ENCODE measurements at places on chromosomes 4 and X.

GRCh38 chr4:7530082-7530481 is 95.4 kb upstream of the PSAPL1 start:
- peaks cover 1% of the 10 kb centered on the region for H3K27me3 ChIP-seq
- no peak overlapping the region for H3K4me3 ChIP-seq
- no peak for DNase-seq
- H3K4me1 ChIP-seq: no peaks in the 10 kb centered on the region
- H3K27ac ChIP-seq: no peak overlapping the region

GRCh38 chrX:152908486-152908885 is 10.6 kb downstream of the ZNF185 start:
- H3K27ac ChIP-seq: no peak overlapping the region
- no peaks in the 10 kb centered on the region for H3K4me1 ChIP-seq
- no peaks in the 10 kb centered on the region for H3K27me3 ChIP-seq

DNA sequence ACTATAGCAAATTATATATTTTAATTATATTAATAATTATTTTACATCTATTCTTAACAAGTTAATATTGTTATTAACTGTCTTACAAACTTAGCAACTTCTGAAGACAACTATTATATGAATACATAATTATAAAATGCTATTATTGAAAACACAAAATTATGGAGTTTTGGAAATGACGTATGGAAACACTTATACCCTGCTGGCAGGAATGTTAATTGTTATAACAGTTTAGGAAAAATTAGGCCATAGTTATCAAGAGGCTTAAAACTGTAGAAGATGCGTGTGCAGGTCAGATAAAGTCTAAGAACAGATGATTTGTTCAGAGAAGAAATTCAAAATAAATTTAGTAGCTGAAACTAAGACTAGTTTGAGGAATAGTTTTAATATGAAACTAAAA is 211.7 kb downstream of the FAT4 start:
- no peak for DNase-seq
- H3K36me3 ChIP-seq: no peaks in the 10 kb centered on the region
- no peaks in the 10 kb centered on the region for H3K4me1 ChIP-seq
- no peak overlapping the region for H3K27ac ChIP-seq

DNA sequence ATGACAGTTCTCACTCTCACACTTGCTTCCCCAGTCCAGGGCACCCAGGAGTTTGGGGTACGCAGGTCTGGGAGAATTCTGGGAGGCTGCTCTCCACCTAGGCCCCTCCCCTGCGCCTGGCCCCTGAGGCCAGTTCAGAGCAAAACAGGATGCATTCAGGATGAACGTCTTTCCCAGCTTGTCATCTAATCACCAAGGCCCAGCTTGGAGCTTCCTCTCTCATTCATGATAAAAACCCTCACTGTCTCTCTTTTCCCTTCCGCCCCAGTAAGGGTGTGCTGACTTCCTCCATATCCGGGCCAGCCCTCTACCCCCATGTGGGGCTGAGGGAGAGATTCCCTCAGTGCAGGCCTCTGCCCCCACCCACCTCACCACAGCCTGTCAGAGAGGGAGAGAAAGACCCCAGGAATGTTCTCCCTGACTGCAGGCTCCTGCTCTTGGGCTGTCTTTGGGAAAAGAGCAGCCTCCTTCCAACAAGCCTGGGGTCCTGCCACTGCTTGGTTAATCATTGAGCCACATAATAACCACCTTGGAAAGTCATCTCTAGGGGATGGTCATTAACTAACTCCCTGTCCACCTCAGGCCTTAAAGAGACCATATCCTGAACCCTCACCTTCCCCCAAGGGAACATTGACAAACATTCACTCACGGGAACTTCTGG is 50.1 kb downstream of the STARD8 start:
- no peaks in the 10 kb centered on the region for H3K36me3 ChIP-seq
- no peak for DNase-seq
- no peaks in the 10 kb centered on the region for H3K4me1 ChIP-seq
- H3K27me3 ChIP-seq: no peaks in the 10 kb centered on the region
- no peak overlapping the region for H3K27ac ChIP-seq

DNA sequence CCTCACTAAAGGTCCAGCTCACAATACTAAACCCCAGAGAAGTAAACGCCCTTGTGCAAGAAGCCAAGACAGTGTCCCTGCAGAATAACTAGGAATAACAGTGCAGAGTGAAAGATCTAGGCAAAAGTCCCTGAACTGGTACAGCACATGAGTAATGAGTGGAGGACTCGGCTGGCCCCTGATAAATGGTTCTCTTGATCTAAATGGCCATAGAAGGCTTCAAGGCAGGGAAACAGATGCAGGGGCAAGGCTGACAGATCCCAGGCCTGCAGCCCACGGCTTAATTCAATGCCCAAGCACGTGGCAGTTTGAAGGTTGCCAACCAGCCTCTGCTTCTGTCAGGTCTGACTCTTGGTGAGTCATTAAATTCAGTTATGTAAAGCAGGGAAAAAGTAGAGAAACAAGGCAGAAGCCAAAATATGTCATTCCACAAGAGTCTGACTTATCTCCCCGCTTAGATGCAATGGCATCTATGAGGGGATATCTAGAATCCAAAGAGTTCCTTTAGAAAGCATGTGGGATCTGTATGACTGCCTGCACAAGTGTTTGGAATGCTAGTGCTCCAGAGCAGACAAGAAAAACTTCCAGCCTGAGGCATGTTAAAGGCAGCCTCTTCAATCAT is 121.3 kb downstream of the PRDM5 start:
- H3K4me1 ChIP-seq: peaks cover 10% of the 10 kb centered on the region
- H3K36me3 ChIP-seq: no peaks in the 10 kb centered on the region
- no peak overlapping the region for H3K27ac ChIP-seq
- DNase-seq: peak; percentile 5
- H3K4me3 ChIP-seq: no peak overlapping the region

DNA sequence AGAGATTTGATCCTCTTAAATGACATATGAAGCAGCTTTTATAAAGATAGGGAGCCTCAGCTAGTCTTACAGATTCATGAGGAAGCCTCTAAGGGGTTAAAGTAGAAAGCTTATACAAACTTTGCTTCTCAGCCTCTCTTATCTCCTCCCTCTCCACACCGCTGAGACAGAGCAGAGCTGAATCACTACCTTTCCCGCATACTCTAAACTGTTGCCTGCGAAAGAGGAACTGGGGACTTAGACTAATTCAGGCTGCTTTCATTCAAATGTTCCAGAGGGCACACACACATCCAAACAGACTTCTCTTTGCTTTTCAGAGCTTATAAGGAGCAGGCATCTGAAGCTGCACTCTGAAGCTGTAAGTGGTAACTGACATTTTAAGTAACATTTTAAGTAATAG is at the start of gene SERTM2:
Gene SERTM2 (plus strand): TSS at position 169 of the 400 bp plus-strand sequence. CDS start 7,213 bp downstream, outside the sequence.
- no peaks in the 10 kb centered on the region for H3K27me3 ChIP-seq
- no peak for DNase-seq
- no peaks in the 10 kb centered on the region for H3K4me1 ChIP-seq
- no peak within 1 kb of the TSS for H3K4me3 ChIP-seq

GRCh38 chrX:30593440-30594200 is 16.1 kb upstream of the TASL start:
- no peak overlapping the region for H3K27ac ChIP-seq
- no peaks in the 10 kb centered on the region for H3K4me1 ChIP-seq
- no peaks in the 10 kb centered on the region for H3K36me3 ChIP-seq
- DNase-seq: no peak
- no peak overlapping the region for H3K4me3 ChIP-seq

GRCh38 chrX:43345166-43345565 is 310.9 kb upstream of the MAOA start:
- no peak overlapping the region for H3K27ac ChIP-seq
- H3K4me1 ChIP-seq: no peaks in the 10 kb centered on the region
- no peaks in the 10 kb centered on the region for H3K36me3 ChIP-seq
- no peak overlapping the region for H3K4me3 ChIP-seq
- no peaks in the 10 kb centered on the region for H3K27me3 ChIP-seq

- DNase-seq: no peak
- H3K27ac ChIP-seq: no peak overlapping the region
- H3K4me3 ChIP-seq: no peak overlapping the region
- H3K27me3 ChIP-seq: no peaks in the 10 kb centered on the region
- peaks cover 18% of the 10 kb centered on the region for H3K4me1 ChIP-seq
- no peaks in the 10 kb centered on the region for H3K36me3 ChIP-seq
Measured at GRCh38 chrX:32877592-32877991, 333.8 kb downstream of the DMD start.

DNA sequence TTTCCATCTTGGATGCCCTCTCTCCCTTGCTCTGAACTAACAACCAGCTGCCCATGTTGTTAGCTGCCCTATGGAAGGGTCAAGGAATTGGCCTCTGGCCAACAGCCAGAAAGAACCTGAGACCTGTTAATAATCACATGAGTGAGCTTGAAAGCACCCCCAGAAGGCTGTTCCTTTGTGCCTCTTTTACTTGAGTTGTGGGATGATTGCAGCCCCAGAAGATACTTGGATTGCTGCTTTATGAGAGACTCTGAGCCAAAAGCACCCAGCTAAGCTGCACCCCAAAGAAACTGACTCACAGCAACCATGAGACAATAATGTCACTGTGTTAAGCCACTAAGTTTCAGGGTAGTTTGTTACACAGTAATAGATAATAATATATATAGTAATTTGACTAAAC is 73.3 kb downstream of the FRYL start:
- H3K4me1 ChIP-seq: peaks cover 18% of the 10 kb centered on the region
- no peak for DNase-seq
- H3K27me3 ChIP-seq: no peaks in the 10 kb centered on the region
- no peak overlapping the region for H3K4me3 ChIP-seq
- H3K27ac ChIP-seq: no peak overlapping the region

GRCh38 chr4:168600796-168601583 is 104.1 kb downstream of the PALLD start:
- DNase-seq: no peak
- no peak overlapping the region for H3K27ac ChIP-seq
- no peaks in the 10 kb centered on the region for H3K36me3 ChIP-seq

- no peak overlapping the region for H3K4me3 ChIP-seq
- no peaks in the 10 kb centered on the region for H3K36me3 ChIP-seq
- no peaks in the 10 kb centered on the region for H3K4me1 ChIP-seq
Measured at GRCh38 chr4:609400-610050, 15.8 kb upstream of the PDE6B start.

- no peak for DNase-seq
- no peaks in the 10 kb centered on the region for H3K36me3 ChIP-seq
- no peak overlapping the region for H3K27ac ChIP-seq
- peaks cover 4% of the 10 kb centered on the region for H3K4me1 ChIP-seq
- H3K4me3 ChIP-seq: no peak overlapping the region
Measured at GRCh38 chr4:89298155-89298554, 9.4 kb downstream of the GPRIN3 start.

DNA sequence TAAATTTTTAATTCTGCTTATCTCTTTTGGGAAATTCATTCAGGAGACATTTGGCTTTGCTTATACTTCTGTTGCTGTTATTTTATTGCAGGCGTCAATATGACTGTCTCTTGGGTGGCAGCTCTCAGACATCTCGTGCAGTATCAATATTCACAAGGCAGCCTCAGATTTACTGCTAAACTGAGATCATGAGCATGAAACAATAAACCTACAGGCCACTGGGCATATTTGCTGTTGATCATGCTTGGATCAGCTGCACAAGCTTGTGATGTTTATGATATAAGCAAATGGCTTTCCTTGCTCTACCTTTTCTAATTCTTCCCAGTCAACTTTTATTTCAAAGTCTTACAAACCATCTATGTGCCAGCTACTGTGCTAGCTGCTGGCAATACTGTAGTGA is 39.2 kb downstream of the TSPAN5 start:
- H3K4me3 ChIP-seq: no peak overlapping the region
- no peak for DNase-seq
- H3K4me1 ChIP-seq: no peaks in the 10 kb centered on the region
- no peak overlapping the region for H3K27ac ChIP-seq
- no peaks in the 10 kb centered on the region for H3K36me3 ChIP-seq
- no peaks in the 10 kb centered on the region for H3K27me3 ChIP-seq

- no peaks in the 10 kb centered on the region for H3K36me3 ChIP-seq
- no peak overlapping the region for H3K4me3 ChIP-seq
- H3K27me3 ChIP-seq: no peaks in the 10 kb centered on the region
- H3K4me1 ChIP-seq: no peaks in the 10 kb centered on the region
- no peak for DNase-seq
- H3K27ac ChIP-seq: no peak overlapping the region
Measured at GRCh38 chr4:85457752-85458467, 17.0 kb upstream of the ARHGAP24 start.

DNA sequence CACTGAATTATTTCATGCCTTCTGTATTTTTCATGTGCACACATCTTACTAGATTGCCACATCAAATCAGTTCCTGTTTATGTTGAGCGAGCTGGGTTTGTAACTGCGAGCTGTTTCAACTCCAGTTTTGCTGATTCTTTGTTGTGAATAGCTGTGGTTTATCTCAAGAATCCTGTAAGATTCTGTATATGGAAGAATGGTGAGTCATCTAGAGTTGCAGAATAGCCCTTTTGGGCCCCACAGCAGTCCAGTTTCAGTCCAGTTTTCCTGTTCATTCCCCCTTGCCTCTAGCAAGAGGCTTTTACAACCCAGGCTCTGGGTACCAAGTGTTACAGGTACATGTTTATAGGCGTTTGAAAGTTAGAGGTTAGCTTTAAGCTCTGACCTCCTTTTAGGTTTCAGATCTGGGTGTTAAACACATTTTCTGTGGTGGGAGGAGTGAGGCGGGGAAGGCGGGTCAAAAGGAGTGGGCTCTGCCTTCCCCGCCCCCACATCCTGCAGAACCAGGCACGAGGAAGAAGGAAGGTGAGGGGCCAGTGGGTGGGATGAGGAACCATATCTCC is 32.7 kb downstream of the TBC1D14 start:
- peak overlapping the region; percentile 59 for H3K27ac ChIP-seq
- H3K4me3 ChIP-seq: no peak overlapping the region
- peaks cover 11% of the 10 kb centered on the region for H3K4me1 ChIP-seq
- H3K36me3 ChIP-seq: no peaks in the 10 kb centered on the region
- no peaks in the 10 kb centered on the region for H3K27me3 ChIP-seq

DNA sequence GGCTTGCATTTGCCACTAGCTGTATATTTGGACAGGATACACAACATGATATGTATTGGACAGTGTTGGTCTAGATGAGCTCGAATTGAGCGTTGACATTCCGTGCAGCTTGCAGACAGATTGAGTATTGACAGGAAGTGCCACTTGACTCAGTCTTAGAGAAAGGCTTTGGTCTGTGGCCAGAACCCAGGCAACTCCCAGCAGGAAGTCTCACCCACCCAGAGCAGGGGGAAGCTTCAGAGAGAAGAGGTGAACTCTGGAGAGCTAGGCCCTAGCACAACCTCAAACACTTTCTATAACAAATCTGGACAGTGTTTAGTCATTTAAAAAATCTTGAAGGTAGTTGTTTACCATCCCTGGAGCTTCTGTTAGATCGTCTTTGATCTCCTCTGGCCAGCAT is 280.5 kb downstream of the FBXW7 start:
- DNase-seq: no peak
- no peak overlapping the region for H3K4me3 ChIP-seq
- H3K4me1 ChIP-seq: no peaks in the 10 kb centered on the region
- H3K27ac ChIP-seq: no peak overlapping the region
- H3K27me3 ChIP-seq: no peaks in the 10 kb centered on the region
- no peaks in the 10 kb centered on the region for H3K36me3 ChIP-seq

DNA sequence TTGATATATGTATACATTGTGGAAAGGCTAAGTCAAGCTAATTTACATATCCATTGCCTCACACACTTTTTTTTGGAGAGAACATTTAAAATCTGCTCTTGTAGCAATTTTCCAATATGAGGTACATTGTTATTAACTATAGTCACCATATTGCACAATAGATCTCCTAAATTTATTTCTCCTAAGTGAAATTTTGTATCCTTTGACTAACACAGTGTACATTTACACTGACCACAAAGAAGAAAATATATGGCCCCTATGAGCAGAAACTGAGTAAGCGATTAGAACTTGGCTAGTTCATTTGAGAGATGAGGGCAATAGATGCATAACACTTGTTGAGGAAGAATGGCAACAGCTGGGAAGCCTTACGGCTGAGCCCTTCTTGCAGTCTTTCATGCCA is 20.3 kb upstream of the GUCY1B1 start:
- H3K36me3 ChIP-seq: no peaks in the 10 kb centered on the region
- peaks cover 3% of the 10 kb centered on the region for H3K4me1 ChIP-seq
- no peak overlapping the region for H3K27ac ChIP-seq

Data from thoracic aorta (tissue), 2 donors.